Stimulated activated CD8-positive, alpha-beta memory T cell treated with anti-CD3 and anti-CD28 coated beads, Interleukin-15, amount 100 ng/mL, for 48 hours (primary cell): ENCODE measurements at places on chromosomes 3 and 15.

DNA sequence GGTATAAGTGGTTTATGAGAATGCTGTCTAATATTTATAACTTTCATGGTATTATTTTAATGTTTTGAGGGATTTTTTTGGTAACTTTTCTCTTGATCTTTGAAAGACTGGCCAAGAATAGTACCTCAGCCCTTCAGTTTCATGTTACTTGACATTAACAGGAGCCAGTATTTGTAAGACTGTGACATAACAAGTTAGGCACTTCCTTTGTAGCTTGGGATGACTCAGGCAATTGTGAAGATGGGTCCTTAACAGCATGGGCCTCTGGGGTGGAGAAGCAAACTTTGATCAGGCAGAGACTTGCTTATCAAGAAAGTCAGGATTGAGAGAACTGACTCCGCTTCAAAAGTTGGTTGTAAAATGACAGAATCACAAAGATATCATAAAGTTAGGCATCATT, 9.5 kb downstream of the LRRC49 start:
- DNase-seq, result no peak

- no peak for DNase-seq
Measured at GRCh38 chr3:10249833-10250232, 1.6 kb downstream of the TATDN2 start.

DNA sequence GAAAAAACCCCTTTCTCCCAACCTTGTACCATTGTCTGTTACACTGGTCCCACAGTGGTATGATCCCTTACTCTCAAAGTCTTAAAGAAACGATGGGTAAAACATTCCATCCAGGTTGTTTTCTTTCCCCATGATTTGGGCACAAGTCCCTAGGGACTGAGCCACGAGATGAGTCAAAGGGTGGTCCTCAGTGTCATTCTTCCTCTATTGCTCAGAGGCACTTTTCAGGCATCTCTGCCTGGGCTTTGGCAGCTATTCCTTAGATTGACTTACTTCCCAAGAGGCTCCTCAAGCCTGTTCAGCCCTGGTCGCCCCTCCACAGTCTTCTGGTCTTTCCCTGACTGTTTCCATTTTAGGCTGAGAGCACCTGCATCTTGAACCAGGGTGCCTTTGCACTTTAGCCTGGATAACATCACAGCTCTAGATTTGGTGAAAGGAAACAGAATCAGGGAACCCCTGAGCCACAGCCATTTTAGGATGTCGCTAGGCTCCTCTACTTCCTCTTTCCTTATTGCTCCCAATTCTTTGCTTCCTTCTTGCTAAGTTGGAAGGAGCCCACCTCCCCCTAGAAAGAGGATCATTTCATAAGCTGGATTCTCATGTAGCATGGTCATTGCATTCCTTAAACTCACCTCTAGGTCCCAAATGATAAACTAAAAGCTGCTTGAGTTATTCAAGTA, 131.0 kb upstream of the TPRG1 start:
- no peak for DNase-seq

DNA sequence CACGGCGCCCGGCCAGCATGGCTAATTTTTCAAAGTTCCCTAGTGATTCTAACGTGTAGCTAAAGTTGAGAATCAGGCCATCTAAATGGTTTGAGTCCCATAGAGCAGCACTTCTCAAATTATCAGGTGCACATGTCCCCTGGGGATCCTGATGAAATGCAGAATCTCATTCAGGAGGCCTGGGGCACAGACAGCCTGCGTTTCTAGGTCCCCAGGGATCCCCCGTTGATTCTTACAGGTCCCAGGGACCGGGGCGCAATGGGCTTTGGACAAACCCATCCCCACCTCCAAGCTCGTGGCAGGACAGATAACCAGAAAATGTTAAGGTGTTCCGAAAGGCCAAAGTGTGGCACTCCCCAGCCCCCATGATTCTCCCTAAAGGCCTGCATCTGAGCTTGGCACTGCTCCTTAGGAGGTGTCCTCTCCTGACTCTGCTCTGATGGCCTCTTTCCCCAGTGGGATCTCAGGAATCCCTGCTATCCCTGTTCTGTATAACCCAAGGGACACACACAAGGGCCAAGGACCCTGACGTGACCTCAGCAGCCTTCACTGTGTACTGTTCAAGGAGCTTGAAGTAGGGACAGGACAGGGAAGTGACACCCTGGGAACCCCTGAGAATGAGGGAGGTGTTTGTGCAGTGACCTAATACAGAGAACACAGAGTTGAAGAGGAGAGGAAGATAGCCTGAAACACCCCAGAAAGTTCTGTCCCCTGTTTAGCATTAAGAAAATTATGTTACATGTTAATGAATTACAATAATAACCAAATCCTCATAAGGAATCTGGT, 8.0 kb downstream of the LRRK1 start:
- no peak for DNase-seq

GRCh38 chr15:40398413-40398873, 7.2 kb upstream of the IVD start:
- peak; percentile 15 for DNase-seq

- no peak for DNase-seq
Measured at GRCh38 chr3:14758297-14758696, 60.5 kb upstream of the FGD5 start.

GRCh38 chr15:44173813-44174212, 21.3 kb downstream of the FRMD5 start:
- DNase-seq, result no peak

DNA sequence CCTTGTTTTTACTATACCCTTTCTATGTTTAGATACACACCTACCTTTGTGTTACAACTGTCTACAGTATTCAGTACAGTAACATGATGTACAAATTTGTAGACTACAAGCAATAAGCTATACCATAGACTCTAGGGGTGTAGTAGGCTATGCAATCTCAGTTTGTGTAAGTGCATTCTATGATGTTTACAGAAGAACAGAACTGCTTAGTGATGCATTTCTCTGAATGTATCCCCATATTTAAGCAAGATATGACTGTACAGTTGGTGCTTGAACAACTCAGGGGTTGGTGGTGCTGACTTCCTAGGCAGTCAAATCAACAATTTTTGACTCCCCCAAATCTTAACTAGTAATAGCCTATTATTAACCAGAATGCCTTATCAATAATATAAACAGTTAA, 467.1 kb upstream of the TGFBR2 start:
- DNase-seq, result no peak

- DNase-seq, result no peak
Measured at GRCh38 chr3:168802766-168803165, 707.0 kb upstream of the GOLIM4 start.

DNA sequence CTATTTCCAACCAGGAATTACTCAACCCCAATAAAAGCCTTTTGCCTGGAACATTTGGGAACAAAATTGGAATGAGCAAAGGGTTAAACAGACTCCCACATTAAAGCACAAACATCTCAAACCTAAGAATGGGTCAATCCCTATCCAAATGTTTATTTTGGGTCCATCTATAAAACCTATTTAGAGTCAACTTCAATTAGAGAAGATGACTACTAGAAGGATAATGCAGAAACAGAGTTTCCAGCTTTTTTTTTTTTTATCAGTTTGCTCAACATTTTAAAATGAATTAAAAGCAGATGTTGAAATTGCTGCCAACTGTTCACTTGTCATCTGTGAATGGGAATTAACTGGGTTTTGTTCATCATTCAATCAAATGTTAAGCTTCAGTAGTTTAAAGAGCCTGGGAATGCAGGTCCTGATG, 4.1 kb upstream of the TBC1D23 start:
- no peak for DNase-seq

DNA sequence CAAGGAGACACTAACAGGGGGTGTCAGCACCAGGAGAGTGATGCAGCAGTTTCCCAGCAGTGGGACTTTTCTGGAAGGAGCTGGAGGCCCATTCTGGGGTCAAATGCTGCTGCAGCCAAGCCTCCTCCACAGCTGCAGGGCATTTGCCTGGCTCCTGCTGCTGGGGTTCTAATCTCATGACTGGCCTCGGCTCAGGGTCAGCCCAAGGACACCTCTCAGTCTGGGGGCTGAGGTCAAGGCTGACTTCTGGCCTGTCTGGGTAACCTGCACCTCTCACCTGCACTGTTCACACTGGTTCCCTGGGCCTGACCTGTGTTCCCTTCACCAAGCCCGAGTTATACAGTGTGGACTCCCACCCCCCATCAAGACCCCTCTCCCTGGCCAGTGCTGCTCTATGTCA, 10.4 kb upstream of the C15orf39 start:
- no peak for DNase-seq

DNA sequence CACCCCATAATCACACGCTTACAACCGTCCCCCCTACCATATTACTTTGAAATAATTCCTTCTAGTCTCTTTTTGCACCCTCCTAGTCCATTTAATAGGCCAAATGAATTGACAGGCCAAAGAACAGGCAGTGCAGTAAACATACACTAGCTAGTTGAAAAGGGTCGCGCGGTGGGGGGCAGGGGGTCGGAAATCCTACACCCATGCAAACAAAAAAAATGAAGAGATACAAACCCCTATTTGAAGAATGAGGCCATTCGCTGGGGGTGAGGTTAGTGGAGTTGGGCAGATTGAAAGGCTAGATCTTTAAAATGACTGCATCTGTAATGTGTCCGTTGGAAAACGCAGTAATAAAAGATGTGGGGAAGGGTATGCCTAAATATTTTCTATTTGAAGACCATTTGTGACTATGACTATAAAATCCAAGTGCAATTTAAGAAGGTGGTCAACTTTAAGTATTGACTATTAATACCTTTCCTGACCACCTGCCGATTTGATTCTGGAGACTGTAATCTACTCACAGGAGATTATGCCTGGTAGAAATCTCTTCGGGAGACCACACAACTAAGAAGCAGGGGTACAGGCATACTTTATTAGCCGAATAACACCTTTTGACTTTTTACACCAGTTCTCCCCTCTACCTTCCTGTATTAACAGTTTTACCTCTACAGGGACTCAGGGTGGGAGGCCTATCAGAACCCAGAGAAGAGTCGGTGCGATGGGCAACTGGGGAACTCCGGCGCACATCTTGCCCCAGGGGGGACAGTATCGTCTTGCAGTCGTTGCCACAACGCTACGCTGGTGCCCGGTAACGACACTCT, 762 bp upstream of the ARL6 start:
- DNase-seq, result no peak

- no peak for DNase-seq
Measured at GRCh38 chr3:43213631-43214030, 72.7 kb upstream of the SNRK start.

GRCh38 chr3:30471066-30471465, 135.3 kb upstream of the TGFBR2 start:
- no peak for DNase-seq

GRCh38 chr15:41870689-41871081, 23.2 kb downstream of the SPTBN5 start:
- peak; percentile 58 for DNase-seq

DNA sequence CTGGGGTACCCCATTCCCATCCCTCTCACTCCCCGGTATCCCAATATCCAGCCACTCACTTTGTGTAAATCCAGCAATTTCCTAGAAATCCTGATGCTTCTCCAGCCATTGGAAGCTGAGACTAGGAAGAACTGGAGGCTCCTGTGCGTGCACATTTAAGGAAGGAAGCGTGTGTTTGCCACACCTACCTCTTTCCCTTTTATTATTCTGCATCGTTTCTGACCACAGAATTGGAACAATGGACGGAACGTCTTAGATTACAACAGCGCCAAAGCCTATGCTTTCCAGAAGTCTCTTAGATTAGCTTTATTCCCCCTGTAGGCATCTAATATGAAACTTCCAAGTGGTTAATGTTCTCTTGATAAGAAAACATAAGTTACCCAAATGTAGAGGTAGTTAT, 234.8 kb upstream of the TRIM42 start:
- DNase-seq, result no peak

GRCh38 chr3:24373198-24373959, 121.3 kb downstream of the THRB start:
- no peak for DNase-seq

DNA sequence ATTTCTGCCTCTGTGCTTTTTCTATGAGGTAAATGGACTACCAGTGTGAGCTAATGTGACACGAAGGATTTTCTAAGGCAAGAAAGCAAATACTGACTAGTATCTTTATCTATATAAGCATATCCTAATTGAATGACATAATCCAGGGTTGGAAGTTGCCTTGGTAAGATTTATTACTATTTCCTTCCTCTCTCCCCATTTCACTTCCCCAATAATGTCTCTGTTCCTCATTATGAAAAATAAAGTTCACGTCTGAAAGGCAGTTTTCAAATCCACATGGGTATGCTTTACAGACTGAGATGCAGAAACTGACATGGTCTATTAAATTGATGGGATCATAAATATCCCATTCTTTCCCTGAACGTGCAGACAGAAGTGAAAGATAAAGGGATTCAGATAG, 86.0 kb downstream of the DTWD1 start:
- no peak for DNase-seq

DNA sequence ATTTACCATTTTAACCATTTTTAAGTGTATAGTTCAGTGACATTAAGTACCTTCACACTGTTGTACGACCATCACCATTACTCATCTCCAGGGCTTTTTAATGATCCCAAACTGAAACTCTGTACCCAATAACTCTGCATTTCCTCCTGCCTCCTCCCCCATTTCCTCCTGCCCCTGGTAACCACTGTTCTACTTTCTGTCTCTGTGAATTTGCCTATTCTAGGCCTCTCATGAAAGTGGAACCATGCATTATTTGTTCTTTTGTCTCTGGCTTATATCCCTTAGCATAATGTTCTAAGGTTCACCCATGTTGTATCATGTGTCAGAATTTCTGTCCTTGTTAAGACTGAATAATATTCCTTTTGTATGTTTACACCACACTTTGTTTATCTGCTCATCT, 154.2 kb downstream of the MECOM start:
- no peak for DNase-seq

GRCh38 chr3:12926660-12927059, 85.3 kb upstream of the RPL32 start:
- no peak for DNase-seq

DNA sequence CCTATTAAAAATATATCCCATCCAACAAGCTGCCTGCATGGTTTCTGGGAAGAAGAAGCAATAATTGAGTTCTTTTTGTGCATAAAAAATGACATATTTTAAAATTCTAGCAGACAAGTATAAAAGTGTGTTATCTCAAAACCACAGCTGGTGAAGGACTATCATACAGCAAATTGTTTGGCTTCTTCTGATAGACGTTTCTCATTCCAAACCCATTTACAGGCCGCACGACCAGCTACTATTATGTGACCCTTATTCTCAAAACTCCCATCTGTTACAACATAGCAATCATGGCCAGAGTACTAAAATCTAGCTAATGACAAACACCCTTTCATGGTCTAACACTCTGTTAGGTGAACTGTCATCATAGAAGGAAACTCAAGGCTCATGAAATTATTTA, 21.7 kb downstream of the ETFA start:
- DNase-seq, result no peak

DNA sequence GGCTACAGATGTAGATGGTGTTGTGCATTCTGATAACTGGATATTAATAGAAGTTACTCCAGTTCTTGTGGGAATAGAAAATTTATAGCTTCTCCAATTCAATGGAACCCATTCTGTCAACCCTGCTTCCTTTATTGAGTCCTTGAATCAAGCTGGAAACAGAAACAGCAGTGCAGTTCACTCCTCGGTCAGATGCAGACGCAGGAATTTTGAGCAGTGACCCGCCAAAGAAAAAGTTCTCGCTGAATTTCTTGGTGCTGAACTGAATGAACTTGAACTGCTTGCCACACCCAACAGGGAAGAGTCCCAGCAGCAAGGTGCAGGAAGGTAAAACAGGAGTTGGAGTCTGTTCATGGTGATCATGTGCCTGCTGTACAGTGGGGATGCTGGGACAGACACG, 10.3 kb downstream of the HRH1 start:
- no peak for DNase-seq

- no peak for DNase-seq
Measured at GRCh38 chr3:21117370-21117769, 633.6 kb downstream of the ZNF385D start.
